ENCODE measurements at places on chromosomes 13 and 19. TPM values are rescaled to one million over a fixed set of nuclear protein-coding genes. Genes with fewer than 3 reads are reported as not detected.
A peak's percentile ranks its signal among the peaks of the same experiment; 100 is the strongest.

- H3K27ac ChIP-seq = no peak overlapping the region
- no peak for DNase-seq
- H3K4me3 ChIP-seq = no peak overlapping the region
Measured at GRCh38 chr19:30729451-30729850, 357.3 kb downstream of the ZNF536 start.

DNA sequence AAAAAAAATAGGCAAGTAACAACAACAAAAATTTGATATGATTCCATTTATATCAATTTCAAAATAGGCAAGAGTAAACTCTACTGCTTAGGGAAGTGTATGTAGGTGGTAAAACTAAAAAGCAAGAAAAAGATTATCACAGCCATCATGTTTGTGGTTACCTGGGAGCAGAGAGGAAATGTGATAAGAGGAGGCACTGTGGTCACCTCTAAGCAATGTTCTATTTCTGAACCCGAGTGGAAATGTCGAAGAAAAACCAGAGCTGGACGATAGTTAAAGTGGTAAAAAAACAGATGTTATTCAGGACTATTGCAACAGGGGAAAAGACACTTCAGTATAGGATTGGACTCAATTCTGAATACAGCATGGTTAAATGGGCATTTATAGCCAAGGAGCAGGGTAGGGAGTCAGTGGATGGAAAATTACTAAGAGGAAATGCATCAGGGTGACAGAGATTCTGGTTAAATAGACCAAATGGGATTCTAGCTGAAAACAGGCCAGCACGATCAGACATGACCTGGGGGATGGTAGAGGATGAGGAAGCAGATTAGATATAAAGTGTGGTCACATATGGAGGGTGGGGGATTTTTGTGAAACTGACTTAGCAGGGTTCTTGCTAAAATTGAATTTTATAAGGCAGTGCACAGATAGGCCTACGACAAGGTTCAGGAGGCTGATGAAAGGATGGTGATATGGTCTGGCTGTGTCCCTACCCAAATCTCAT is 6.0 kb upstream of the TEX30 start:
- no peak overlapping the region for H3K4me3 ChIP-seq
- no peak for DNase-seq
- no peaks in the 10 kb centered on the region for H3K4me1 ChIP-seq
- no peaks in the 10 kb centered on the region for H3K27me3 ChIP-seq

GRCh38 chr19:50894478-50895356 is 16.5 kb downstream of the KLK4 start:
- H3K27me3 ChIP-seq = no peaks in the 10 kb centered on the region
- no peak overlapping the region for H3K4me3 ChIP-seq
- DNase-seq = no peak
- H3K4me1 ChIP-seq = no peaks in the 10 kb centered on the region
- H3K27ac ChIP-seq = no peak overlapping the region

NUDT19 gene
- 7.8 TPM for total RNA-seq

PRSS57 gene
- total RNA-seq = not detected

- no peaks in the 10 kb centered on the region for H3K36me3 ChIP-seq
- no peak overlapping the region for H3K4me3 ChIP-seq
- no peak overlapping the region for H3K27ac ChIP-seq
- H3K4me1 ChIP-seq = peaks cover 2% of the 10 kb centered on the region
- H3K27me3 ChIP-seq = no peaks in the 10 kb centered on the region
Measured at GRCh38 chr13:30111810-30112209, 195.5 kb downstream of the KATNAL1 start.

DNA sequence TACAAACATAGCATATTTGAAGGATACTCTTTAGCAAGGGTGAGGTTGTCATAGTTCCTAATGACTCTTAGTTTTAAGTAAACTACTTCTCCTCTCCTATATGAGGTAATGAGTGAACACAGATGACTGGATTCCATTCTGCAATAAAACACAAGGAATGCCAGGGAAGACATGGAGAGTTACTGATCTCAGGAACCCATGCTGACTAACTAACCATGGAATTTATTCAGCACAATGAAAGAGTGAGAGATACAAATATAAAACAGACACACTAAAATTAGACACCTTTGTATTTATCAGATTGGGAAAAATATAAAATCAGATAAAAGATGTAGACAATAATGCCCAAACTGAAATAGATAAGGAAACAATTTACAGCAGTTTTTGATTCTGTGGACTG is 1525.9 kb upstream of the SLC10A2 start:
- H3K27ac ChIP-seq = no peak overlapping the region
- H3K4me1 ChIP-seq = no peaks in the 10 kb centered on the region
- H3K27me3 ChIP-seq = no peaks in the 10 kb centered on the region
- H3K36me3 ChIP-seq = no peaks in the 10 kb centered on the region

- H3K4me1 ChIP-seq = no peaks in the 10 kb centered on the region
- no peak overlapping the region for H3K4me3 ChIP-seq
- no peak for DNase-seq
- no peak overlapping the region for H3K27ac ChIP-seq
Measured at GRCh38 chr13:86974995-86975328, 696.2 kb upstream of the SLITRK5 start.

DNA sequence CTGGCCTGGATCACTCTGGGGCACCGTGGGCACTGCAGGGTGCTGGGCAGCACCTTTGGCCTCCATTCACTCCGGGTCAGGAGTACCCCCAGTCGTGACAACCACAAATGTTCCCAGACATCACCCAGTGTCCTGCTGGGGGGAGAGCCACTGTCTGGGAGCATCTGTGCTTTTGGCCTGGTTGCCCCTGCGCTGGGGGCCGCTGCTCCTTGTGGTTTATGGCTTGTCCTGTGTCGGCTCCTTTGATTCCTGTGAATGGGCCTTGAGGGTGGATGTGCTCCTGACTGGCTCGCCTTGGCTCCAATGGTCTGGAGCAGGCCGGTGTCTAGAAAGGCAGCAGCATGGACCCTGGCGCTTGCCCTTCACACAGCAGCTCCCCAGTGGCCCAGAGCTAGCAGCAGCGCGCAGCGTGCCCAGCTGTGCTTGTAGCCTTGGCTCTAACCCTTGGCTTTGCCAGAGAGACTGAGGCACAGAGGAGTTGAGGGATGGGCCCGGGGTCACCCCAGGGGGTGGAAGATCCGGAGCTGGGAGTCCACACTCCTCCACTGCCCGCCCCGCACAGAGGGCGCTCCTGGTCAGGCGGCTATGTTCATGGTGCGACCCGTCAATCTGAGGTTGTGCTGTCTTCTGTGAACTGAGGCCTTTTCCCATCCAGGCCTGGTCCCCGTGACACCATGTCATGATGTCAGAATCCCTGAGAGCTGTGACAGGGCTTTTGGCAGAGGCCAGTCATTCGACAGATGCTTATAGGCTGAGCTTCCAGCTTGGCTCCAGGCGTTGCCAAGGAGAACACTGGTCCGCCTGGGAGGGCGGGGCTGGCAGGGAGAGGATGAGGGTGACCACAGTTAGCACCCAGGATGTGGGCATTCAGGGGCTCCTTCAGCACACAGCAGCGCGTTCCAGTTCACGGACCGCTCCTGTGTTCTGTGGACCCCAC is 4.1 kb downstream of the DAZAP1 start:
- peaks cover 18% of the 10 kb centered on the region for H3K36me3 ChIP-seq
- H3K4me3 ChIP-seq = peak overlapping the region; percentile 22
- DNase-seq = peak; percentile 66
- peaks cover 40% of the 10 kb centered on the region for H3K4me1 ChIP-seq
- H3K27me3 ChIP-seq = no peaks in the 10 kb centered on the region

- no peaks in the 10 kb centered on the region for H3K4me1 ChIP-seq
- H3K27me3 ChIP-seq = peaks cover 16% of the 10 kb centered on the region
- H3K36me3 ChIP-seq = no peaks in the 10 kb centered on the region
- no peak overlapping the region for H3K4me3 ChIP-seq
Measured at GRCh38 chr19:42316223-42317211, 3.4 kb downstream of the TMEM145 start.

GRCh38 chr13:48888613-48889012 is 87.1 kb upstream of the FNDC3A start:
- DNase-seq = no peak
- H3K36me3 ChIP-seq = no peaks in the 10 kb centered on the region
- H3K4me1 ChIP-seq = peaks cover 4% of the 10 kb centered on the region
- no peaks in the 10 kb centered on the region for H3K27me3 ChIP-seq
- no peak overlapping the region for H3K27ac ChIP-seq
- H3K4me3 ChIP-seq = no peak overlapping the region

DNA sequence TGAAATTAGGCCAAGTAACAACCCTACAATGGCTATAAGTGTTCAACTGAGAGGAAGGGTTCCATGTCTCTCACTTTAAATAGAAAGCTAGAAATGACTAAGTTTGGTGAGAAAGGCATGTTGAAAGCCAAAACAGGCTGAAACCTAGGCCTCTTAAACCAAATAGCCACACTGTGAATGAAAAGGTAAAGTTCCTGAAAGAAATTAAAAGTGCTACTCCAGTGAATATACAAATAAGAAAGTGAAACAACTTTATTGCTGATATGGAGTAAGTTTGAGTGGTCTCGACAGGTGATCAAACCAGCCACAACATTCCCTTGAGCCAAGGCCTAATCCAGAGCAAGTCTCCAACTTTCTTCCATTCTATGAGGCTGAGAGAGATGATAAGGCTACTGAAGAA is 209.6 kb downstream of the KLF12 start:
- no peak for DNase-seq
- H3K27me3 ChIP-seq = no peaks in the 10 kb centered on the region
- H3K27ac ChIP-seq = no peak overlapping the region
- no peak overlapping the region for H3K4me3 ChIP-seq
- no peaks in the 10 kb centered on the region for H3K36me3 ChIP-seq

- H3K4me1 ChIP-seq = no peaks in the 10 kb centered on the region
- no peak overlapping the region for H3K27ac ChIP-seq
- DNase-seq = no peak
- H3K36me3 ChIP-seq = no peaks in the 10 kb centered on the region
Measured at GRCh38 chr19:23789246-23789645, 30.6 kb upstream of the ZNF681 start.

GRCh38 chr19:1856345-1856697 is 7.1 kb downstream of the KLF16 start:
- H3K4me3 ChIP-seq = peak overlapping the region; percentile 13
- H3K36me3 ChIP-seq = no peaks in the 10 kb centered on the region
- DNase-seq = no peak
- peak overlapping the region; percentile 92 for H3K27ac ChIP-seq

- no peak for DNase-seq
- no peaks in the 10 kb centered on the region for H3K4me1 ChIP-seq
- no peak overlapping the region for H3K27ac ChIP-seq
- no peaks in the 10 kb centered on the region for H3K36me3 ChIP-seq
Measured at GRCh38 chr19:38806371-38806770, 6.4 kb downstream of the LGALS4 start.
